Thyroid gland (tissue), 4 donors: ENCODE measurements at places on chromosomes 1 and 21. TPM values are rescaled to one million over a fixed set of nuclear protein-coding genes. Genes with fewer than 3 reads are reported as not detected.

DHCR24 gene
- 23.8 TPM for total RNA-seq

ACTRT2 gene
- total RNA-seq, result 0.67 TPM

DNA sequence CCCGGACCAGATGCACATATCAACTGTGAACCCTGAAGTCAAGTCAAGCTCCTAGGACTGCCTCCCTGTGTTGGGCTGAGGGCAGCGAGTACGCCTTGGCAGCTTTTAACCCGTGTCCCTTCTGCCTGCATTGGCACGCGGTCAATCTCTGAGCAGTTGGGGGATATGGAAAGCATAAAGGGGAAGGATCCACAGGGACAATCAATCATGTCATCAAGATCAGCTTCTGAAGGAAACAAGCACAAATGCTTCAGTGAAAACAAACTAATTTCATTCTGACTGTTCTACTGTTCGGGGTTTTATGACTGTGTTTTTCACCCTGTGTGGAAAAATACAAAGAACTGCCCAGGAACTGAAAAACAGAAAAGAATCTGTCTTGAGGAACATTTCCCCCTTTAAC lies 106.2 kb downstream of the RUNX1 start:
- no peaks in the 10 kb centered on the region for H3K27me3 ChIP-seq
- no peaks in the 10 kb centered on the region for H3K4me1 ChIP-seq
- no peak overlapping the region for H3K4me3 ChIP-seq

- no peak overlapping the region for H3K27ac ChIP-seq
- no peaks in the 10 kb centered on the region for H3K36me3 ChIP-seq
- H3K27me3 ChIP-seq, result no peaks in the 10 kb centered on the region
- H3K4me1 ChIP-seq, result no peaks in the 10 kb centered on the region
Observed at GRCh38 chr1:49197081-49197480, 420.4 kb upstream of the BEND5 start.
